ENCODE measurements at places on chromosomes 12 and 14.

GRCh38 chr14:69593018-69593677, 18.2 kb upstream of the SUSD6 start:
- DNase-seq = no peak

DNA sequence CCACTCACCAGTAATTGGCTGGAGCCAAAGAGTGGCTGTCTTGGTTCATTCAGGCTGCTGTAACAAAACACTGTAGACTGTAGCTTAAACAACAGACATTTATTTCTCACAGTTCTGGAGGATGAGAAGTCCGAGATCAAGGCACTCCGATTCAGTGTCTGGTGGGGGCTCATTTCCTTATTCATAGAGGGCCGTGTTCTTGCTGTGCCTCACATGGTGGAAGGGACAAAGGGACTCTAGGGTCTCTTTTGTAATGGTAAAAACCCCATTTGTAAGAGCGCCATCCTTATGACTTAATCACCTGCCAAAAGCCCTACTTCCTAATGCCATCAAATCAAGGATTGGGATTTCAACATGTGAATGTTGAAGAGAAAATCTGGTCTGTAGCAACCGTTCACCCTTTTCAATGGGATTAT, 34.7 kb upstream of the CDKN3 start:
- DNase-seq = no peak

GRCh38 chr12:4700621-4701026, 19.6 kb upstream of the GALNT8 start:
- DNase-seq = no peak

DNA sequence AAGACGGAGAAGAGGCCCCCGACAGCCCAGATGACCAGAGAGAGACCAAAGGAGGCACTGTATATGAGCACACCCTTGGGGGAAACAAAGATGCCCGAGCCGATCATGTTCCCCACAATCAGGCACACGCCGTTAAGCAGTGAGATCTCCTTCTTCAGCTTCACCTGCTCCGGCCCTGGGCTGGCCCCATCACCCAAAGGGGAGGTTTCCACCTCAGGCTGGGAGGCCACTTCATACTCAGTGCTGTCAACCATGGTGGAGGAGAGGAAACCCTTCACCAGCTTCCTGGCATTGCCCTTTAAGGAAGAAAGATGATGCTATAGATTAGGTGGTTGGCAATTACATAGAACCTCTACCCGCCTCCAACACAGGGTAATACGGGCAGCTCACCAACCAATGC, 2.1 kb downstream of the SLC7A7 start:
- no peak for DNase-seq

DNA sequence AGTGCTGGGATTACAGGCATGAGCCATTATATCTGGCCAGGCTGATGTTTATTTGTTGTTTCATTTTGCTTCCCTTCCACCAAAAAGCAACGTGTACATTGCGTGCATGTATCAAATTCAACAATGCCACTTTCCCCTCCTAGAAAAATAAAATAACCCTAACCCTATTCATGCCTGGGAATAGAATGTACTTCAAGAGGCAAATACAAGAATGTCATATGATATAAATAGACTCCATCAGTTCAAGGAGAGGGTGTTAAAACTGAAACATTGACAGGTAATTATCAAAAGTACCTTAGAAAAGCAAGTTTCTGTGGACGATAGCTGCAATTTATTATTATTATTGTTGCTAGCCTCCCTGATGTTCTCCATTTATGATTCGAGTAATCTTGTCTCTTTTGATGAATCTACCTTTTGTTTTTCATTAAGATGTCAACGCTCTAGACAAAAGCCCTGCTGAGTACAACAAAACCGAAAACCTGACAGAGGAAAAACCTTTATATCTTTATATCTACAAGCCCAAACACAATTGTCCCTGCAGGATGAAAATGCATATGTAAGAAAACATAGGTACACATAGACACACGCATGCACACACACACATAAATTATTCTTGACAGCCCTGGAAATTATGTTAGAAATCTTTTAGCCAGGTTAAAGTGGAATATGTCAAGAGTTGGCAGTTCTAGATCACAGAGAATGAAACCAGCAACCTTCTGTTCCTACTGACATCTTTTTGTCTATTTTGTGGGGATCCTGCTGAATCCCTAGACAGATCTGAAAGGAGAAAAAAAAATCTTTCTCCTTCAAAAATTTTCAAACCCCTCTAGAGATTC, 98.9 kb downstream of the BTG1 start:
- no peak for DNase-seq

DNA sequence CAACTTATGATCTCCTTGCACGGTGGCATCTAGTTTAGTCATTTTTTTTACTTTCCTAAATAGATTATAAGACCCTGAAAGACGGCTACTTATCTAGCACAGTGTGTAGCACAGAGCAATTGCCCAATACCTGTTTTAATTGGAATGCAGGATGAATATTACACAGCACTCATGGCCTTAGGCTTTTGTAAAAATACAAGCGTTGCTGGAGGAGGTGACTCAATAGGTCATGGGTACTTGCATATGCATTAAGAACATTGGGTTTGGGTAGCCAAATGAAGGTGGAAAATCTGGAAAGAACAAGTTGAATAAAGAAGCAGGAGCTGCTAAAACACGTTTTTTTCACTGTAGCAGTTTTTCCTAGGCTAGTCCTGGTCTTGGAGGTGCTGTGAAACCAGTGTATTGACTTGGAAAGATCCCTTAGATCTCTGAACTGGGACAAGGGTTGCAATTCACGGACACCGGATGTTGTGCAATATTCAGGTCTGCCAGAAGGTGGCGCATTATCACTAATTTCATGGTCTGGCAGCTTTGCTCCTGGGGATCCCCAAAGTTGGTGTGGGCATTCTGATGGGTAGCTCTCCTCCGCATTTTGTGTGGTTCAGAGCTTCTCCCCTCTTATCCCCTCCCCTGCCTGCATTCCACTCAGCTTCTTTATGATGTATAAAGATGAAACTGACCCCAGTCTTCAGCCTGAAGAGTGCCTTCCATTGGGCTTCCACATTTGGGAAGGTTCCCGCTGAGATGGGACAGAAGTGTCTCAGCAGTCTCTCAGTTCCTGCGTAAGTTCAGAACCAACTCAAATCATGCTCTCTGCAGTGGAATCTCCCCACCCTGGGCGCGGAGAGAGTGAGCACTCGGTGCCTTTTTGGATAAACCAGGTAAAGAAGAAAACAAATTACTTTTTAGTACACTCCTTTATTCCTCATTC, 278.3 kb downstream of the NRXN3 start:
- DNase-seq = no peak
